ENCODE measurements at places on chromosomes 11 and 22. TPM values are rescaled to one million over a fixed set of nuclear protein-coding genes. Genes with fewer than 3 reads are reported as not detected.

DNA sequence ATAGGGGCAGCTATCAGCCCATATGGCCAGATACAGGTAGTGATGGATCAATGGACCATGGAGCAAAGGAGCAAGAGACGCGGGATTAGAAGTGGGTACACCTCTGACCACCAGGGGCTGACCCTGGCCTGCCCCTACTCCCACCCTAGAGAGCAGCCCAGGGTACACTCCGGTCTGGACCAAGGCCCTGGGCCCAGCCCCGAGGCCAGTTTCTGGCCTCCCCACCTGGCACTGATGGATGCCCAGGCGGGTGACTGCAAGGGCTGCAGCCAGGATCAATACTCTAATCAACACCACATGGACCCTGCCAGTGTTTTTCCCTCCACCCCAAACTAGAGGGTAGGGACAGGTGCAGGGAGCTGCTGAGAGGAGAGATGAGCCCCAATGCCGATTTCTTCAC, 74.1 kb upstream of the NECTIN1 start:
- DNase-seq: no peak

DNA sequence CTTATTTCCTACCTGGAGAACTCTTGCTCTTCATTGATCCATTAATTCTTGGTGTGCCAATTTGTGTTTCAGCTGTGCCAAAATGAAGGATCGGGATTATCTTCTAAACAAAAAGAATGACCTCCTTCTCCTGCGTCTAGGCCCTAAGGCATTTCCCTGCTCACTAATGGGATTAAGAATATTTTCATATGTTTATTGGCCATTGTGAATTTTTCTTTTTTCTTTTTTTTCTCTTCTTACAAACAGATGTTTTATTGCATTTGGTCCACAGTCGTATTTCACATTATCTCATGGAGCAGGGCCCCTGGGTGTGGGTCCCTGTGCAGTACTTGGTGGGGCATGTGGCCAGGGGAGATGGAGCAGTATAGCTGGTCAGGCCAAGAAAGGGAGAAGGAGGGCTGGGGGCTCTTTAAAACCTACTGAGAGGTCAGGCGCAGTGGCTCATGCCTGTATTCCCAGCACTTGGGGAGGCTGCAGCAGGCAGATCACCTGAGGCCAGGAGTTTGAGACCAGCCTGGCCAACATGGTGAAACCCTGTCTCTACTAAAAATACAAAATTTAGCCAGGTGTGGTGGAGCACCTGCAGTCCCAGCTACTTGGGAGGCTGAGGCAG, 35.3 kb upstream of the HORMAD2 start:
- DNase-seq: no peak

GRCh38 chr11:113338730-113339129, 24.3 kb downstream of the TTC12 start:
- DNase-seq: no peak

GRCh38 chr11:102582140-102582539, 43.0 kb downstream of the MMP20 start:
- DNase-seq: no peak

DNA sequence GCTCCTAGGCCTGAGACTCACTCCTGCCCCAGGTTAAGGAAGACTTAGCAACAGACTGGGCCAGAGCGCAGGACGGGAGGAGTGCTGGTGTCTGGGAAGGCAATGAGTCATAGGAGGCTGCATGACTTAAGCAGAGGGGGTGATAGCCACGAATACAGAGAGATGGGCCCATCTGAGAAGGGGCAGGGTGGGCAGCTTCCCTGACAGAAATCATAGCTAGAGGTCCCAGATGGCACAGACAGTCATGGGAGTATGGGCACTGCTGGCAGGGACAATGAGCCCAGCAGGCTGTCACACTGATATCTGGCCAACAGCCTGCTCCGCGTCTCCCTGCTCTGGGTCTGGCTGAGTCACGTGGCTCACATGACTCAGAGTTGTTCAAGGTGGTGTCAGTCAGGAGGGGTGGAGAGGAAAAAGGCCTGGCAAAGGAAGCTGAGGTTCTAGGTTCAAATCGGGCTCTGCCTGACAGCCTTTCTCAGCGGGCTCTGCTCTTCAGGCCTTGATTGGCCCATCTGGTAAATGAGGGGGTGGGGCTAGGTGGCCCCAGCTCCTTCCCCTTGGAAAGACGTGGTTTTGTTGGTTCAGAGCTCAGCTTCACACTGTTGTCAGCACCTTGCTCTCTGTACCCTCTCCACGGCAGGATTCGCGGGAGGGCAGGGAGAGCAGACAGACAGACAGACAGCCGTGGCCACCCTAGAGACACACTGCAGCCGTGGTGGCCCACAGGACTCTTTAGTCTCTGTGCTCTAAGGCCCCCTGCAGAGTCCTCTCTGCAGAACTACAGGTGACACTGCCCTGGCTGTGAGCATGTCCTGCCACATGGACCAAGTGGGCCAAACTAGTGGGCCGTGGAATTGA, 47.8 kb downstream of the DBX1 start:
- DNase-seq: peak; percentile 67

DNA sequence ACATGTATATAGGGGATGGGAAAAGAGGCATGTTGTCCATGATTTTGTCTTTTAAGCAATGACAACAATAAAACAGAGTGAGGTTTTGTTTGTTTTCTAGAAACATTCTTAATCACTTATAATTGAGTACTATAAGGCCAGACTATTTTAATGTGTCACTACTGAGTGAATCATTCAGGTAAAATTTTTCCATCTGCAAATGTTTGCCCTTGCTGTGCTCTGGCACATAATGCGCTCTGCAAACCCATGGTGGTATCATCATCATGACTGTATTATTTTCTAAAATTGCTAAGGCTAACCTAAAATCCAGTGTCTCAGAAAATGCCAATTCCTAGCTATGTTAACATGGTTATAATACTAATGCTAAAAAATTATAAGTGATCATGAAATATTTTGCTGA, 261.2 kb downstream of the CADM1 start:
- no peak for DNase-seq

ACRV1 gene
- not detected for total RNA-seq

RPL3 gene
- 1,074 TPM for total RNA-seq

DPAGT1 gene
- total RNA-seq: 9.7 TPM

All from SJSA1 (cell line).